ENCODE measurements at places on chromosomes 6 and 20. TPM values are rescaled to one million over a fixed set of nuclear protein-coding genes. Genes with fewer than 3 reads are reported as not detected.

- DNase-seq: no peak
Observed at GRCh38 chr6:7241160-7241559, 71.8 kb downstream of the SSR1 start.

DNA sequence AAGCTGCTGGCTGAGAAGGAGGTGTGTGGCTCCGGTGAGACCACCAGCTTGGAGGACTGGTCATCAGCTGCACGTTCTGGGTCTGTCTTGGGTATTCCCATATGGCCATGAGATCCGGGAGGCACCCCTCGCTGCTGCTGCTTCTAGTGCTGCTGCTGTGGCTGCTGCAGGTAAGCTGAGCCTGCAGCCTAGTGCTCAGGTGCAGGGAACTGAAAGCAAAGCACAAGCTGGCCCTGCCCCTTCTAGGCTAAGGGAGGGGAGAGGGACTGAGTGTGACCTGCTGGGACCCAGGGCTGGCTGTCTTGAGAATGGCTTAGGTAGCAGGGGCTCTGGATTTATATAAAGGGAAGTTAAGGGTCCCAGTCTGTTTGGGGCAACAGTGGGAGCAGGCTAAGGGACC is 403 bp downstream of the CDH26 start:
- no peak for DNase-seq

BFSP1 gene
- 2.5 TPM for polyA plus RNA-seq

DNA sequence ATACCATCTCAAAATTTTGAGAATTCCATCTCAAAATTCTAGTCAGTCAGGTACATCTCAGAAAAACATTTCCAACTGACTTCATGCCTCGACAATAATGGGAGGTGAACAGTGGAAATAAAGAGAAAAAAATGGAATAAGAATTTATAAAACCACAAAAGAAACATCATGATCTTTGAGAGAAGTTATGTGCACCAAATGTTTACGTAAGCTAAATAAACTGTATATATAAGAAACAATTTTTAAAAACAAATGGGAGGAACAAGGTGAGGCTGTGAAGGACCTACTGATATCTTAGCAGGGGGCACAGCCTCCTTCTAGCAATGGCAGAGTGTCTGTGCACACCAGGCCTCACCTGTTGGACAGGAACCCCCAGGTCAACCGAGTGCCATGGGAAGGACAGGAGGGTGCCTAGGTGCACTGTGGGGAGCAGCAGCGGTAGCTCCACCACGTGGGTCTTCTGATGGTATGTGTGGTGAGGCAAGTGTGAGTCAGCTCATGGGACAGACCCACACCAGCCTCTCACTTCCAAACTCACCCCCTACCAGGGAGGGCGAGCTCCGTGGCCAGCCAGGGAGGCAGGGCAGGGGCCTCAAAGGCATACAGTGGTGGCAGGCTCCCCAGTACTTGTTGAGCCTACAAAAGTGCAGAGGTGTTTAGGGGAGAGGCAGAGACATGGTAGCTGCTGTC is 23.2 kb downstream of the DIDO1 start:
- DNase-seq: no peak

NKAIN2 gene
- 0.03 TPM for polyA plus RNA-seq

TGM3 gene
- not detected for polyA plus RNA-seq

ARMC12 gene
- 1.9 TPM for polyA plus RNA-seq

- no peak for DNase-seq
Observed at GRCh38 chr6:388202-388903, 3.2 kb upstream of the IRF4 start.

GRCh38 chr20:50580016-50580747 is 70.0 kb downstream of the PTPN1 start:
- peak; percentile 62 for DNase-seq

SPATS1 gene
- not detected for polyA plus RNA-seq

- peak; percentile 80 for DNase-seq
Observed at GRCh38 chr20:23063581-23063980, 14.1 kb upstream of the THBD start.

GRCh38 chr20:53037621-53038020 is 65.5 kb downstream of the TSHZ2 start:
- no peak for DNase-seq

AVP gene
- polyA plus RNA-seq: not detected

SLC22A7 gene
- polyA plus RNA-seq: not detected

CLPSL2 gene
- polyA plus RNA-seq: not detected

DNA sequence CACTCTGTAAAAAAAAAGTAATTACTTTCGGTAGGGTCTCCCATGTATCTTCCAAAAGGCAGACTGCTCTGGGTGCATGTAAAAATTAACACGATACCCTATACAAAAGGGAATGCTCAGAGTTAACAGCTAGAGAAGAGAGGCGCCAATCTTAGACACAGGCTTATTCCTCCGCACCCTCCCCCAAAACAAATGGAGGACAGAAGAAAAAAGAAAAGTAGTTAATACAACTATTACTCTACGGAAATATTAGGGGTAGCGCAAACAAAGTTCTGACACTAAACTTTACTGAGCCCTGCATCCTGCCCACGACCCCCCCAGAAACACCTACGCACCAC is 331 bp upstream of the UFL1 start:
- DNase-seq: no peak

GRCh38 chr20:50569864-50570836 is 60.0 kb downstream of the PTPN1 start:
- DNase-seq: peak; percentile 42

DNA sequence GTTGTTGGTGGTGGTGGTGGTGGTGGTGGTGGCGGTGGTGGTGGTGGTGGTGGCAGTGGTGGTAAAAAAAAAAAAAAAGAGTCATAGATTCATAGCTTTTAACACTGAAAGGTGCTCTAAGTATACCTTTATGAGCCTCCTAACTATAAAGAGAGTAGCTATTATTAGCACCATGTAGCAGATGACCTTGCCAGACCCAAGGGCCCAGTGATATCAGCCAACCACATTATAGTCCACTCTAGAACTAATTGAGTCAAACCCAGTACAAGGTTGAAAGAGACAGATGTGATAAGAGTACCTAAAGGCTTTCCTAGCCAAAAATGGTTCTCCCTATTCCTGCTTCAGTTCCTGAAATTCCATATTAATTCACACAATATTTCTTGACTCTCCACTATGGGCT is 245.3 kb downstream of the HACE1 start:
- no peak for DNase-seq

GRCh38 chr20:3543901-3544507 is 73.2 kb downstream of the ATRN start:
- no peak for DNase-seq

DNA sequence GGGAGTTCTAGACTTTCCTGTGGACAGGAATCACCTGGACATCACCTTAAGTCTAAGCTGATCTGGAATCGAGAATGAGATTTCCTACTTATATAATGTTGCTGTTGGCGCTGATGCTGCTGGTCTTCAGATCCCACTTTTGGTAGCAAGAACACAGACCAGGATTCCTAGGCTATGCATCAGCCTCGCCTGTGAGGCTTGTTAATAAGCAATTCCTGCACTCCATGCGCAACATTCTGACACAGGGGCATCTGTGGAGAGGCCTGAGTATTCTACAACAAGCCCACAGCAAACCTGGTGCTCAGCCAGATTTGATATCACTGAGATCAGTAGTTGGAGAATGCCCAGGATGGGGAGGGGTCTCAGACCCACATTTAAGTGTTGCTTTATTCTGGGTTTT is 52.0 kb upstream of the TRIM26 start:
- no peak for DNase-seq

DNA sequence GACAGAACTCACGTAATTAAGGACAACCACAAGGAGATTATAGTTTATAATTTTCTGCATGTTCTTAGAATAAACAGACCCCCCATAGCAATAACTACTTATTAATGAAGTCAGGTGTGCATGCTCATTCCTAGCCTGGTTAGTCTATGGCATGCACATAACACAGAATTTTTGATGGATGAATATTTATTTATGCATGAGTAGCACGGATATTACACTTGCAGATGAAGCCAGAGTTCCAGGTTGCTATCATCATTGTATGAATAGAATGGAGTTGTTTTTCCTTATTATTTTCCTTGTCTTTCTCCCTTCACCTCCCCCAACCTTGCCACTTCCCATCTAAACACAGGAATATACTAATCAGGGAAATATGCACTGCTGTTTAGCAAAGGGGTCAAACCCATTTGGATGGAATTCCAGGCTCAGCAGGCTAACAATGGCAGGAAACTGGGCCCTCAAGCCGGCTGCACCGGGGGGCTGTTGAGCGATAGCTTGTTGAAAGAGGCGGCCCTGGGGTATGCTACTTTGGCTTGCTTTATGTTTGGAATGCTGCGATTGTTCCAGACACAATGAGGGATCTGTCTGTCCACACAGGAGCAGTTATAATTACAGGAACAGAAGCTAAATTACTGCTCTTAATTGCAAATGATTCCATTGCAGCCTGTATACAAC is 112.6 kb downstream of the TMEM170B start:
- peak; percentile 99 for DNase-seq

PRDM1 gene
- polyA plus RNA-seq: 0.25 TPM

GRCh38 chr20:38054647-38055046 is 21.1 kb downstream of the RPRD1B start:
- DNase-seq: no peak

DNA sequence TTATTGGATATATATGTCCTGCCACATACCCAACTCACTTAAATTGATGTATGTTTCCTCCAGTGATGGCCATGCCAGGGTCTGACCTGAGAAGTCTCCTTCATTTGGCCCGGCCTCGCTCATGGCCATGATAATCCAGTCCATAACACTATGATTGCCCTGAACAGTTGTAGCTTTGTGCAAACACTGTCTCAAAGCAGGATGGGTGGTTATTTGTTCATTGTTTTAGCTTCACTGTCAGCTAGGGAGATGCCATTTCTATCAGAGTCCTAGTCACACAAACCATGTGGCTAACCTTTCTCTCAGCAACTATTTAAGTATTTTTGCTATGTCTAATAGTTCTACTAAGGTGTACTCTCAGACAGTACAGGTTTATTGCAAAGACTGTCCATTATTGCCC is 47.6 kb upstream of the ZNF337 start:
- no peak for DNase-seq

DNA sequence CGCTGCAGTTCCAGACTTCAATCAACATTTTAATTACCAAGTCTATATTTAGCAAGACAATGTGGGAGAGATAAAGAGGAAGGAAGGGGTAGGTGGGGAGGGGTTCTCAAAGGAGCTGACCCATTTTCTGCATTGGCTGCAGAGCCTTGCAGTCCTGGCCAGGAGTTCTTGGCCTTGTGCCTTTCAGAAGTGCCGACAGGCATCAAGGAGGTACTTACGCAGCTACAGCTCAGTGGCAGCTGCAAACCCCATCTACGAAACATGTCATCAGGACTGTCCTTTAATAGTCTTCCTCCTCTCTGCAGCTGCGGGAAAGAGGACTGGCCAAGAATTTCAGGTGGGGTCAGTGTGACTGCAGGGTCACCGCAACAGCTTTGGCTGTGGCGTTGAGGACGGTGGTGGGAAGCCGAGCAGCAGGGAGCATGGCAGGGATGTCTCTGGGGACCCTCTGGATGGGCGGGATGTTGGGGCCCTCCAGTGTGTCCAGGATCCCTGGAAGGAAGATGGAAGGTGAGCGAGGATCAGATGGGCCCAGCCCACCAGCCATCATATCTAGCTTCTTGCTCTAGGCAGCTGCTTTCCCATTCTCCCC is 1.8 kb upstream of the LRRC73 start:
- no peak for DNase-seq

- no peak for DNase-seq
Observed at GRCh38 chr6:22106961-22107360, 189.9 kb downstream of the PRL start.

CAP2 gene
- 12.2 TPM for polyA plus RNA-seq

MEI4 gene
- not detected for polyA plus RNA-seq

- DNase-seq: no peak
Observed at GRCh38 chr6:56488281-56488680, 154.4 kb downstream of the DST start.

GRCh38 chr20:48284315-48284714 is 499.0 kb upstream of the SULF2 start:
- no peak for DNase-seq

DNA sequence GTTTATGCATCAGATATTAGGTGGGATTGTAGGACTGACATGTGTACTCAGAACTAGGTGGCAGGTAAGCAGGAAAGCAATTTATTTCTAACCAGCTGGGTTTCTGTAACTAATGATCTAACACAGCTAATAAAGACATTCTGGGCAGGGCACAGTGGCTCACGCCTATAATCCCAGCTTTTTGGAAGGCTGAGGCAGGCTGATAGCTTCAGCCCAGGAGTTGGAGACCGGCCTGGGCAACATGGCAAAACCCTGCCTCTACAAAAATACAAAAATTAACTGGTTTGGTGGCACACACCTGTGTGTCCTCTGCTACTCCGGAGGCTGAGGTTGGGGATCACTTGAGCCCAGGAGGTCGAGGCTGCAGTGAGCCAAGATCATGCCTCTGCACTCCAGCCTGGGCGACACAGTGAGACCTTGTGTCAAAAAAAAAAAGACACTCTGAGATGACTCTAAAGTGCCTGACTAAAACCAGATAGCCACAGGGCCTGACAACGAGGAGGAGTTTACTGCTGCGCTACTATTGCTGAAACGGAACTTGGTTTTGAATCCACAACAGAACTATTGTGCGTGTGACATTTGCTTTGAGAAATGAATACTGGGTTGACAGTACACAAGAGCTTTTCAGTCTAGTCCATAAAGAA is 29.2 kb upstream of the CEP85L start:
- no peak for DNase-seq

HLA-DRA gene
- polyA plus RNA-seq: not detected

- peak; percentile 91 for DNase-seq
Observed at GRCh38 chr6:43698584-43699349, 11.2 kb upstream of the MRPS18A start.

DNA sequence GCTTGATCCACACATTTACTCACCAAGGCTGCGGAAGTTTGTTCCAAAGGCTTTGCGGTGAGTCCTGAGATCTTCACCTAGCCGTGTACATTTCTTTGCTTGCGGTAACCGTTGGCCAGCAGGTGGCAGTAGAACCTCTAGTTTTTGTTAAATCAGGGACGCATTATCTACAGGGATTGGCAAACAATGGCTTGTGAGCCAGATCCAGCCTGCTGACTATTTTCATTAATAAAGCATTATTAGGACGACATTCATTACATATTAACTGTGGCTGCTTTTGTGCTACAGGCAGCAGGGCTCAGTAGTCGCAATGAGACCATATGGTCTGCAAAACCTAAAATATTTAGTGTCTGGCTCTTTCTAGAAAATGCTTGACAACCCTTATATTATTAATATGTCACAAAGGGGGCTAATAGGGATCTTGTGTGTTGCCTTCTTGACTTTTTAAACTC is 174.1 kb downstream of the DOK5 start:
- DNase-seq: peak; percentile 72

PAK5 gene
- not detected for polyA plus RNA-seq

DNA sequence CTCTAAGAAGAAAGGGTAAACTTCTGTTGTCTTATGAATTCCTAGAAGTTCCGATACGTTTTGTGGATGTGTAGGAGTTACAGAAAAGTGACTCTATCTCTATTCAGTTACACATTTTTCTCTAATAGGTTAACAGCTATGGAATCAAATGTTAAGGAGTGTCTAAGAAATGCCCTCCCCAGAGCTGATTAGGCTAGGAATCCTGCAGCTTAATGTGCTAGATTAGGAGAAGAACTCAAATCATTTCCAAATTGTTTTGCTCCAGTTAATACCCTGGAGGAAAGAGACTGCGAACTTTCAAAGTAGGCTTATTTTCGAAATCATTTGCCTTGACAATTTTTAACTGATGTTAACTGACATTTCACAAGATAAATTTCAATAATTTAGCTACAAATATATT is 51.9 kb downstream of the IBTK start:
- no peak for DNase-seq

- DNase-seq: no peak
Observed at GRCh38 chr6:24517659-24518543, 23.1 kb downstream of the ALDH5A1 start.
